T-cell (primary cell): ENCODE measurements at places on chromosomes 5 and 9.

DNA sequence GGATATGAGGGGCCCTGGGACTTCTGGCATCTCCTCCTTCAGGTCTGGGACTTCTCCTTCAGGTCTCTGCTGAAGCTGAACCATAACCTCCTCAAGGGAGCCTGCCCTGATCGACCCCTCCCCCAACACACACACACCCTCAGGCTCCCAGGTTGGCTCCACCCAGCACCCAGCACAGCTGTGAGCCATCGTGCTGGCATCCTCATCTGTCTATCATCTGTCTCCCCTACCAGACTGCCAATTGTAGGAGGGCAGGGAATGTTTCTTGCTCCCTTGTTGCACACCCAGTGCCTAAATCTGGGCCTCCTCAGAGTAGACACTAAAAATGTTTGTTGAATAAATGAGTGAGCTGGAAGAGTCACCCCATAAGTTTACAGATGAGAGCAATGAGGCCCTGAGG lies 71.4 kb downstream of the LRSAM1 start:
- H3K36me3 ChIP-seq: no peaks in the 10 kb centered on the region
- H3K27me3 ChIP-seq: no peaks in the 10 kb centered on the region
- no peaks in the 10 kb centered on the region for H3K4me1 ChIP-seq
- H3K4me3 ChIP-seq: no peak overlapping the region

GRCh38 chr5:51194671-51195070 lies 188.6 kb upstream of the ISL1 start:
- no peak for DNase-seq
- H3K27ac ChIP-seq: no peak overlapping the region
- H3K4me3 ChIP-seq: no peak overlapping the region
- no peaks in the 10 kb centered on the region for H3K27me3 ChIP-seq
- no peaks in the 10 kb centered on the region for H3K36me3 ChIP-seq

DNA sequence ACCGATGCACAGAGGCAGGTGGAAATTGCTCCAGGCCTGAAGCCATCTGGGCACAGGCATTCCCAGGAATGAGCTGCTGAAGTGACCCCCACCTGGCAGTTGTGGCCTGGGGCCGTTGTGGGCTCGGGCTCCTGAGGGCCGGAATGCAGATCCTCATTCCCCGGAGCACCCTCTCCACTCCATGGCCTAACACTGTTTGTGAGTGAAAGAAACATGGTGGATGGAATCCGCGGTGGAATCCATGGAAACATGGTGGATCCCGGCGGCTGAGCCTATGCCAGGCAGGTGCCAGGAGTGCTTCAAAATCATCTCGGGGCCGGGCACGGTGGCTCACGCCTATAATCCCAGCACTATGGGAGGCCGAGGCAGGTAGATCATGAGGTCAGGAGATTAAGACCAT lies 3.6 kb upstream of the SARDH start:
- peaks cover 12% of the 10 kb centered on the region for H3K27me3 ChIP-seq
- H3K4me3 ChIP-seq: no peak overlapping the region
- DNase-seq: no peak
- no peak overlapping the region for H3K27ac ChIP-seq

- peaks cover 3% of the 10 kb centered on the region for H3K4me1 ChIP-seq
- H3K36me3 ChIP-seq: no peaks in the 10 kb centered on the region
- no peak overlapping the region for H3K27ac ChIP-seq
- DNase-seq: no peak
Observed at GRCh38 chr9:114493521-114494184, 11.6 kb downstream of the WHRN start.

- H3K27ac ChIP-seq: no peak overlapping the region
- DNase-seq: no peak
- no peaks in the 10 kb centered on the region for H3K4me1 ChIP-seq
Observed at GRCh38 chr5:137342764-137343163, 156.4 kb downstream of the SPOCK1 start.

DNA sequence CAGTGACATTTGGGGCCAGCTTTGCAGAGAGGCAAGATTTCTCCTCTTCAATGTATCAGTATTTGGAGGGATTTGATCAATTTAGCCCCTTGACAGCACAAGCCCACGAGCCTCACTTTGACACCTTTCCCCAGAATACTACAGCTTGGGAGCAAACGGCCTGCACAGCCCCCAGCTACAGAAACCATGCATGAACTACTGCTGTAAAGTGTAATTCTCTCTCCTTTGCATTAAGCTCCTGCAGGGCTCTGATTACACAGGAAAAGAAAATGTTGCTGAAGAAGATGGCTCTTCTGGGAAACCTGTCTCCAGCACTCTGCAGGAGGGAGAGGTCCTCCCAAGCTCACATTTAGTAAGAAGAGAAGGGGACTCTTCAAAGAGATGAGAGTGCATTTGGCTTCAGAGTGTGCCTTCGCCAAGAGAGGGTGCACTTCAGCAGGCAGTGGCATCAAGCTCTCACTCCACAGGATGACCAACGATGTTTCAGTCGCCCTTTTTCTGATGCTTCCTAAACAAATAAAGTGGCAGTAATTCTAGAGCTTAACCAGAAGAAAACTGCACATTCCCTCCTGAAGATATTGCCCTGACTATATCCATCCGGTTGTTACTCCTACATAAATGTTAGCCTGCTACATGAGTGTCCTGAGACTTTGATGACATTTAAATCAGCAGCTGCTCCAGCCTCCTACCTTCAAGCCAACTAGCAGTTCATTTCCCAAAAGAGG lies 272.2 kb downstream of the AUH start:
- no peak for DNase-seq
- H3K36me3 ChIP-seq: no peaks in the 10 kb centered on the region
- no peak overlapping the region for H3K4me3 ChIP-seq
- H3K4me1 ChIP-seq: no peaks in the 10 kb centered on the region

GRCh38 chr5:10420932-10421331 lies 20.7 kb upstream of the ROPN1L start:
- peaks cover 78% of the 10 kb centered on the region for H3K36me3 ChIP-seq
- no peak for DNase-seq
- H3K4me3 ChIP-seq: no peak overlapping the region

- no peak for DNase-seq
- H3K27me3 ChIP-seq: peaks cover 3% of the 10 kb centered on the region
- H3K4me3 ChIP-seq: no peak overlapping the region
Observed at GRCh38 chr9:113914517-113914916, 38.4 kb downstream of the ZNF618 start.

GRCh38 chr5:112857866-112858265 lies 3.2 kb upstream of the SRP19 start:
- no peaks in the 10 kb centered on the region for H3K36me3 ChIP-seq
- no peak overlapping the region for H3K4me3 ChIP-seq
- no peak for DNase-seq
- H3K27ac ChIP-seq: no peak overlapping the region
- peaks cover 5% of the 10 kb centered on the region for H3K27me3 ChIP-seq
- peaks cover 9% of the 10 kb centered on the region for H3K4me1 ChIP-seq

DNA sequence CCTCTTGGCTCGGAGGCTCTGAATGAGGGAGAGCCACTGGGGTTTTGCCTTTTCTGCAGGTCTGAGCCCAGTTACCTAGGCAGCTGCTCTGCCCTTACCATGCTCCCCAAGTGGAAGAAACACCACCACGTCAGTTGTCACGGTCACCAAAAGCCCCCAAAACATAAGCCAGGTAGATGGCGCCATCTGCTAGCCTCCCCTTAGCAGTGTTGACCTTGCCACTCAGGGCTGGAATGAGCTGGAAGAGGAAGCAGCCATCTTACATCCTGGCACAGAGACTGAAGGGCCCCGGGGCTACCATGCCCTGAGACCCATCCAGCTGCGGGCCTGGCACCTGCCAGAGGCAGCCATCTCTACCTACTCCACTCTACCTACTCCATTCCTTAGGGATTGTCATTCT lies 7.4 kb downstream of the ZER1 start:
- no peak overlapping the region for H3K27ac ChIP-seq
- peaks cover 9% of the 10 kb centered on the region for H3K36me3 ChIP-seq
- no peak for DNase-seq
- H3K4me3 ChIP-seq: no peak overlapping the region
- H3K27me3 ChIP-seq: no peaks in the 10 kb centered on the region

GRCh38 chr5:115179394-115180164 lies 9.9 kb upstream of the TRIM36 start:
- no peak for DNase-seq
- peaks cover 31% of the 10 kb centered on the region for H3K27me3 ChIP-seq
- peaks cover 2% of the 10 kb centered on the region for H3K4me1 ChIP-seq
- H3K4me3 ChIP-seq: peak overlapping the region; percentile 69

DNA sequence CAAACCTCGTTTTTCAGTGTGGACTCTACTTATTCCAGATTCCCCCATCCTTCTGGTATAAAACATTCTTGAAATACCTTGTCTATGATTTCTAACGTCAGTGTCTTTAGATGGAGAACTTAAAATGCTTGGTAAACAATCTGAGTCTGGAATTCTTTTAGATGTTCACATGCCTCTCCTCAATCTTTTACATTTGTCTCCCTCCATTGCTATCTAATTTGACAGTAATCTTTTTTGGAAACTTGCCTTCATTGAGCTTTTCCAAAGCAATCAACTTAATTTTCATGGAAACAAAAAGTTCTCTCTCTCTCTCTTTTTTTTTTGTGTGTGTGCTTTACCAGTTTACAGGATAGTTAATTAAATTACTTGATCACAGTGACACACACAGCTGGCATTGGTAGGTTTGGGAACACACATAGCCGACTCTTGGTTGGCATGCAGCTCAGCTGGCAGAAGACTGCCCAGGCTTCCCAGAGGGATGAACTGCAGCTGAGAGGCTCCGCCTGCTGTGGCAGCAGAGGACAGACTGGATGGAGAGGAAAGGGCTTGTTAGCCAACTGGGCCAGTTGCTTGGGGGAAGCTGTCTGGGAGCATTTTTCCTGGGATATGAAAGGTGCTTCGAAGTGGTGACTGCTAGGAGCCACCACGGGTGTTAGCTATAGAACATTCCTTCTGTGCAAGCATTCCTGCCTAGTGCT lies 271.3 kb downstream of the ZSWIM6 start:
- DNase-seq: no peak
- H3K27me3 ChIP-seq: peaks cover 11% of the 10 kb centered on the region
- no peaks in the 10 kb centered on the region for H3K36me3 ChIP-seq
- no peak overlapping the region for H3K27ac ChIP-seq
- no peaks in the 10 kb centered on the region for H3K4me1 ChIP-seq

GRCh38 chr9:95764533-95765319 lies 110.8 kb upstream of the ERCC6L2 start:
- no peak for DNase-seq
- H3K27me3 ChIP-seq: peaks cover 5% of the 10 kb centered on the region
- no peaks in the 10 kb centered on the region for H3K36me3 ChIP-seq
- no peak overlapping the region for H3K4me3 ChIP-seq
- no peak overlapping the region for H3K27ac ChIP-seq

- peaks cover 17% of the 10 kb centered on the region for H3K4me1 ChIP-seq
- no peak for DNase-seq
- H3K4me3 ChIP-seq: no peak overlapping the region
- H3K27ac ChIP-seq: no peak overlapping the region
- H3K36me3 ChIP-seq: peaks cover 55% of the 10 kb centered on the region
- no peaks in the 10 kb centered on the region for H3K27me3 ChIP-seq
Observed at GRCh38 chr9:101536351-101536750, 2.7 kb downstream of the RNF20 start.

DNA sequence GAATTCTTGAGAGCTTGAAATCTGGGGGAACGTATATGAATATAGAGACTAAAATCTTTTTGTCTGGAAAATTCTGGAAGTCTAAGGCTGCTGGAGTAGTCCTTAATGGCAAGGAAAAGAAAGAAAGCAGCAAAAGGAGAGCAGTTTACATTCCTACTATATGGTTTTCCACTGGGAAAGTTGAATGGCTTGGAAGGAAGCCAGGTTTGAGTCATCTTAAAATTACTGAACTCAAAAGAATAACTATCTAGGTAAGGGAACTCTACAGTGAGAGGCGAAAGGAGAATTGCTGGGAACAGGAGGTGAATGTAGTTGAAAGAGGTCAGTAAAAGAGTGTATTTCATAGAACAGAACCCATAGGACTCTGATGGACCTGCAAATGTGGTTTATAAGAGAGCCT lies 258.1 kb upstream of the EDIL3 start:
- DNase-seq: no peak
- no peak overlapping the region for H3K27ac ChIP-seq
- H3K27me3 ChIP-seq: no peaks in the 10 kb centered on the region

DNA sequence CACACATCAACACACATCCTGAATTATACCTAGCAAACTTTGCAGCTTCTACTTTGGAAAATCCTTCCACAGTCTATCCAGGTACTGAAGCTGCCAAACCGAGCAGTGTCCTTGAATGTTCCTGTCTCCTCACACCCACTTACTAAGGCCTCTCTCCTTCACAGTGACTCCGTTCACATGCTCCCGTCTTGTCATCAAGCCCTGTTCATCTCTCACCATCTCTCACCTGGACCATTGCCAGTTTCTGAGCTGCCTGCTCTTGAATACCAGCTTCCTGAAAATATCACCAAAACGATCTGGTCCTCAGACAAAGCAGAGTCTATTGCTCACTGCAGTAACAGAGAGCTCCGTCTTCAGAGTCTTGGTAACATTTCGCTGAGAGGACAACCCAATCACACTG lies 57.4 kb downstream of the GCNT1 start:
- no peaks in the 10 kb centered on the region for H3K36me3 ChIP-seq
- H3K4me3 ChIP-seq: no peak overlapping the region
- no peaks in the 10 kb centered on the region for H3K4me1 ChIP-seq
- no peaks in the 10 kb centered on the region for H3K27me3 ChIP-seq

DNA sequence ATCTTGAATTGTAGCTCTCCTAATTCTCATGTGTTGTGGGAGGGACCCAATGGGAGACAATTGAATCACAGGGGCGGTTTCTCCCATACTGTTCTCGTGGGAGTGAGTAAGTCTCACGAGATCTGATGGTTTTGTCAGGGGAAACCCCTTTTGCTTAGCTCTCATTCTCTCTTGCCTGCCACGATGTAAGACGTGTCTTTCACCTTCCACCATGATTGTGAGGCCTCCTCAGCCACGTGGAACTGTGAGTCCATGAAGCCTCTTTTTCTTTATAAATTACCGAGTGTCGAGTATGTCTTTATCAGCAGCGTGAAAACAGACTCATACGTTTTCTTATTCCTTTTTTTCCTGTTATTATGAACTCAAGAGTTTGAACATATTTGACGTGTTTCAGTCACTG lies 39.1 kb downstream of the RETREG1 start:
- no peak overlapping the region for H3K27ac ChIP-seq
- no peak for DNase-seq
- H3K4me3 ChIP-seq: no peak overlapping the region
- H3K4me1 ChIP-seq: peaks cover 7% of the 10 kb centered on the region
- no peaks in the 10 kb centered on the region for H3K27me3 ChIP-seq

DNA sequence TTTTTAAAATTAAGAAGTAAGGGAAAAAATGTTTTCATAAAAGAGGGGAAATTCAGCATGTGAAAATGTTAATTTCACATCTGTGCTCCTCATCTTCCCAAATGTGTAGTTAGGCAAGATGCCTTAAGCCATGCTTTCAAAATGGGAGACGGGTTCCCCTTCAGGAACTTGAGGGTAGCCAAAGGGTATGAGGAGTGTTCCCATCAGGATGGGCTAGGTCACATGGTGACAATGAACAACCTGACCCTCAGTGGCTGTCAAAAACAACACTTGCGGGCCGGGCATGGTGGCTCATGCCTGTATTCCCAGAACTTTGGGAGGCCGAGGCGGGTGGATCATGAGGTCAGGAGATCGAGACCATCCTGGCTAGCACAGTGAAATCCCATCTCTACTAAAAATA lies 178.0 kb downstream of the ACTL7B start:
- H3K27me3 ChIP-seq: no peaks in the 10 kb centered on the region
- no peak overlapping the region for H3K27ac ChIP-seq
- H3K4me3 ChIP-seq: no peak overlapping the region
- no peak for DNase-seq
